Ecto neural progenitor cell (in vitro differentiated cells): ENCODE measurements at places on chromosomes 1 and 21.

GRCh38 chr1:214540324-214540723 lies 11.1 kb downstream of the PTPN14 start:
- no peak for DNase-seq

DNA sequence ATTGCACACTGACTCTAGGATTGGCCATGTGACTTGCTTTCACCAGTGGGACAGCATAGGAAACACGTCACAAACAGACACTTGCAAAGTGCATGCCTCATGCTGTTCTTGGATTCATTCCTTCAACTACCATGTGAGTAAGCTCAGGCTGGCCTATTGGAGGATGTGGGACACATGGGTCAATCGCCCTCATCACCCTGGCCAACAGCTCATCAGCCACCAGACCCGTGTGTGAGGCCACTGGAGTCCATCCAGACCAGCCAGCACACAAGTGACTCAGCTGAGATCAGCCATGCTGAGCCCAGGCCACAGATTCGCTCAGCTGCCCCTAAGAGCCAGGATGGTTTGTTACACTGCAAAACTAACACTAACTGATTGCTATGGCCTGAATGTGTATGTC lies 216.1 kb upstream of the GRIK3 start:
- no peak for DNase-seq

- DNase-seq: no peak
Observed at GRCh38 chr21:32256251-32256650, 22.6 kb downstream of the MIS18A start.

GRCh38 chr1:33042831-33043230 lies 6.1 kb upstream of the AK2 start:
- DNase-seq: no peak

- no peak for DNase-seq
Observed at GRCh38 chr1:172513479-172513878, 19.5 kb upstream of the SUCO start.

DNA sequence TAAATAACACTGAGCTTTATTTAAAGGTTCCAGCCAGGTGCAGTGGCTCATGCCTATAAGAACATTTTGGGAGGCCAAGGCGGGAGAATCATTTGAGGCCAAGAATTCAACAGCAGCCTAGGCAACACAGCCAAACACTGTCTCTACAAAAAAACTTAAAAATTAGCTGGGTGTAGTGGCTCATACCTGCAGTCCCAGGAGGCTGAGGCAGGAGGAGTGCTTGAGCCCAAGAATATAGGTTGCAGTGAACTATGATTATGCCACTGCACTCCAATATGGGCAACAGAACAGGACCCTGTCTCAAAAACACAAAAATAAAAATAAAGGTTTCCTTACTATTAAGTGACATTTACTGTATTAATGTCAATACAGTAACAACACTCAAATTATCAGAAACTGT lies 2.1 kb downstream of the TAF12 start:
- no peak for DNase-seq

GRCh38 chr1:245558069-245558468 lies 403.3 kb downstream of the KIF26B start:
- DNase-seq: no peak

- DNase-seq: peak; percentile 74
Observed at GRCh38 chr1:6026095-6026809, 19.4 kb upstream of the KCNAB2 start.

DNA sequence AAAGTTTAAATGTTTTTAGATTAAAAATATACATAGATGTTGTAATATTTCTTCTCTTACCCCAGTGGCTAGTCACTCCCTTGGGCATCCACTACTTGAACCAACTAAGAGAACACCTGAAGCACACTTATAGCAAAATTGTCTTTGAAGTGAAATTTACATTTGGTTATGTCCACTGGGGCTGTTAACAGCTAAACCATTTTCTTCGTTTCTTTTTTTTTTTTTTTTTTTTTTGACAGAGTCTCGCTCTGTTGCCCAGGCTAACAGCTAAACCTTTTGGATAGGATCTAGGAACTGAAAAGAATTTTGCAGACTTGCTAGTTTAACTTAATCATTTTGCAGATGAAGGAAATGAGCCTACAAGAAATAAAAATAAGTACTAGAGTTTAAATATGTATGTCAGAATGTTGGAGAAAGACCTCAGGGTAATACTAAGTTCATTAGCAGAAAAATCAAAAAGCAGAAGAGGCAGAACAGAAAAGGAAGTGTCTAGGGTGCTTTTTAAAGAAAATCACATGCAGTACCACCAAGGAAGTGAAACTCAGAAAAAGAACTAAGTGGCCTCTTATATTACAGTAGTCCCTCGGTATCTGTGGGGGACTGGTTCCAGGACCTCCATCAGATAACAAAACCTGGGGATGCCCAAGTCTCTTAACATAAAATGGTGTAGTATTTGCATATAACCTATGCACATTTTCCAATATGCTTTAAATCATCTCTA lies 11.8 kb downstream of the DRAM2 start:
- no peak for DNase-seq

DNA sequence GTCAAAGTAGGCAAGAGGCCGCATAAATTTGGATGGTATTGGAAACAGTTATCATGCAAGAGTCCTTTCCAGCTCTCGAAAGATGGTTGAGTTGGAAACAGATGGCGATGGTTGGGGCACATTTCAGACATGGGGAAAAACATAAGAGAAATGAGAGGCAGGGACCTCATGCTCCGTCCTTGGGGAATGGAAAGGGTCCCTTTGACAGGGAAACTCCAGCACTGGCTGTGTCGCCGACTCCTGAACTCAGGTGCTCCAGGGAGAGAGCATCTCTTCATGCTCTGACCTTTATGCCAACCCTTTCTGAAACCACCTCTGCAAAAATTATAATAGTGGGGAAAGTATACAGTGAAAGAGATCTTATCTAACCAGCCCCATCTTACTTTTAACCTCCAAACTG lies 36.8 kb upstream of the COL6A2 start:
- DNase-seq: no peak

DNA sequence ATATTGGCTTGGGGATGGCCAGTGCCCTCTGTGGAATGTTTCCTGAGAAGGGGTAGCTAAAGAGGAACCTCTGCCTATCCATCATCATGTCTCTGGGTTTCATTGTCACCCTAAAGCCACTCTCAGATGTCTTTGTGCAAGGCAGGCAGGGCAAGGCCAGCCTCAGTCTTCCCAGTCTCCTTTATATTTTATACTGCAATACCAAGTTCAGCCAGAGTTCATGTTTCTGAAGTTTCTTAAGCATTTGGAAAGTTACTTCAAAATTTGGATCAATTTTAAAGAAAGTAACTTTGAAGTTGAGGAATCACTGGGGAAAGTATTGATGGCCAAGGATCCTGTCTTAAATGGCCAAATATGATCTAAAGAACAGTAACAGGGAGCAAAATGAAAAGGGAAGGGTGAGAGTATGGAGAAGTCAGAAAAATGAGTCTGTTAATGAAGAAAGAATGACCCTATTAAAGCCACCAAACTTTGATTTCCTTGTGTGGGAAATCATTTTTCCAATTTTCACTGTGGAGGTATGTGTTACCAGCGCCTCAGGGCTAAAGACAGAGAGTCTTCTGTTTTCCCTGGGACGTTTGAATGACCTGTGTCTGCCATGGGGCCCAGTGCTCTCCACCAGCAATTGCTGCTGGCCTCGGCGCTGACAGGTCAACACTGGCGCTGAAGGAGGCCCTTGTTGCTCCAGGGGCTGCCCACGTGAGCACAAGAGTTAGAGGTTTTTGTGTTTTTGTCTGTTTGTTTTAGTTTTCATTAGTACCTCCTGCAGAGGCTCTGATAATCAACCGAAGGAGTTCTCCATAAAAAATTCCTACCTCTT lies 93.9 kb downstream of the ATP5PO start:
- DNase-seq: no peak

GRCh38 chr1:1732381-1732780 lies 8.2 kb upstream of the CDK11A start:
- DNase-seq: no peak

DNA sequence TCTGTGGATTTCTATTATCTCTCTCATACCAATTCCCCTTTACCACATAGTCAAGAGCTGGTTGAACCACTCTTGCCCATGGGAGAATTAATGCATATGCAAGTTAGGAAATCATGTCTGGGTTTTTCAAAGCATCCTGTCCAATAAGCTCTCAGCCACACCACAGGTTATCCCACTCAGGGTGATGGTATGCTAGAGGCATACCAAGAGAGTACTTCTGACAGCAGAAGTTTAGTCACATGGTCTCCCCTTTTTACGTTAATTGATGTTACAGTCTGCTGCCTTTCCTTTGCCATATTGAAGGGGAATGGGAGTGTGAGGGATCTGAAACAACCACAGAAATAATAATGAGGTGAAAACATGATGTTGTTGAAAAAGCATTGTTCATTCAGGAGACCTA lies 135.8 kb upstream of the PBX1 start:
- DNase-seq: no peak

- no peak for DNase-seq
Observed at GRCh38 chr1:36702963-36703362, 220.2 kb upstream of the CSF3R start.

- DNase-seq: no peak
Observed at GRCh38 chr1:194028002-194028401, 841.6 kb upstream of the B3GALT2 start.
